ENCODE measurements at places on chromosomes 7 and 10. TPM values are rescaled to one million over a fixed set of nuclear protein-coding genes. Genes with fewer than 3 reads are reported as not detected.
A peak's percentile ranks its signal among the peaks of the same experiment; 100 is the strongest.

- H3K4me1 ChIP-seq = no peaks in the 10 kb centered on the region
- no peaks in the 10 kb centered on the region for H3K27me3 ChIP-seq
- H3K36me3 ChIP-seq = no peaks in the 10 kb centered on the region
- H3K4me3 ChIP-seq = no peak overlapping the region
Observed at GRCh38 chr10:131689016-131689415, 211.8 kb upstream of the PPP2R2D start.

TSPAN14 gene
- total RNA-seq = 98.8 TPM

GRCh38 chr10:64444163-64444562 lies 923.0 kb downstream of the REEP3 start:
- H3K4me1 ChIP-seq = no peaks in the 10 kb centered on the region
- no peaks in the 10 kb centered on the region for H3K27me3 ChIP-seq
- no peak overlapping the region for H3K27ac ChIP-seq
- no peaks in the 10 kb centered on the region for H3K36me3 ChIP-seq
- no peak overlapping the region for H3K4me3 ChIP-seq

SSC4D gene
- total RNA-seq = 0.42 TPM

- H3K27ac ChIP-seq = no peak overlapping the region
- H3K4me3 ChIP-seq = no peak overlapping the region
- no peaks in the 10 kb centered on the region for H3K36me3 ChIP-seq
- no peak for DNase-seq
- H3K4me1 ChIP-seq = peaks cover 2% of the 10 kb centered on the region
- no peaks in the 10 kb centered on the region for H3K27me3 ChIP-seq
Observed at GRCh38 chr10:79168210-79168609, 99.4 kb downstream of the ZMIZ1 start.

DNA sequence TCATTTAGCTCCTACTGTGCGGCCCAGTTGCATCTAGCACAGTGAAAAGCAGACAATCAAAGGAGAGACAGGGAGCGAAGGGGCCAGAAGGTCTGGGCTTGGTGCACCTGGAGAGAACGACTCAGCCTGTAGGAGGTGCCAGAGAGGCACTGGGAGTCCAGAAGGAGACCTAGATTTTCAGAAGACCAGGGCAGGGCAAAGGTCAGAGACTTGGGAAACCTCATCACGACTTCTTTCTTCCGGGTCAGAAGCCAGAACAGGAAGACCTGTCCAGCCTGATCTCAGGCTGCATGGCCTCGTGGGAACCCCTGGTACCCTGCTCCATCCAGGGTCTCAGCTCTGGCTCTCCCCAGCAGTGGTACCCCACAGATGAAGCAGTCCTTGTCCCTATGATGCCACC lies 5.2 kb downstream of the AGAP3 start:
- no peak for DNase-seq
- H3K4me1 ChIP-seq = peaks cover 7% of the 10 kb centered on the region

SEPTIN14 gene
- not detected for total RNA-seq

GRCh38 chr10:11642566-11642965 lies 31.1 kb upstream of the USP6NL start:
- no peaks in the 10 kb centered on the region for H3K4me1 ChIP-seq
- no peak overlapping the region for H3K4me3 ChIP-seq
- no peak for DNase-seq

GRCh38 chr10:130958981-130959751 lies 352.4 kb downstream of the TCERG1L start:
- no peak overlapping the region for H3K4me3 ChIP-seq
- no peaks in the 10 kb centered on the region for H3K27me3 ChIP-seq
- no peaks in the 10 kb centered on the region for H3K4me1 ChIP-seq
- no peak for DNase-seq

DNA sequence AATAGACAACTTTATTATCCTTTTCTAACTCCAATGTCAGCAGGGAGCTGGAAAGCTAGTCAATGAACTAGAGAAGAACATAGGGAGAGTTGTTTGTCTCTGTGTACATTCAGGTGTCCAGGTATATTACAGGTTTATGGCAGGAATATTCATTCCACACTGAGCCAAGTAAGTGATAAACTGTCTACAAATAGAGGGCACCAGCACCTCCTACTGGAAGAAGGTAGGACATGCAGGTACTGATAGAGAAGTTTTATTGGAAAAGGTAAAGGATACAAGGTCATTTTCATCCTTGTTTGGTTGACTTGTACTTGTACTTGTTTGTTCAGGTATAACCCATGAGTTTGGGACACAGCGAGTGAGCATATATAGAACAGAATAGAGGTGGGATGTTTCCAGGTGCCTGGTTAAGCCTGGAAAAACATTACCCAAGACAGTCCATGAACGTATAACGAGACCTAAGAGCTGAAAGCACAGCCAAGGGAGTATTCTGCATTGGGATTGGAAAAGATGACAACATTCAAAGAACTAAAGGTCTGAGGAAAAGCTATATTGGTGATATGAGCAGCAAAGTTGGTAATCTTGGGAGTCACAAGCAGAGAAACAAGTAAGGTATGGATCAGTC lies 61.4 kb upstream of the PPP1R3C start:
- H3K4me1 ChIP-seq = peaks cover 5% of the 10 kb centered on the region
- DNase-seq = no peak
- no peak overlapping the region for H3K4me3 ChIP-seq
- no peak overlapping the region for H3K27ac ChIP-seq
- H3K27me3 ChIP-seq = no peaks in the 10 kb centered on the region

SCART1 gene
- total RNA-seq = 6.3 TPM

SEC23IP gene
- 64.2 TPM for total RNA-seq

DNA sequence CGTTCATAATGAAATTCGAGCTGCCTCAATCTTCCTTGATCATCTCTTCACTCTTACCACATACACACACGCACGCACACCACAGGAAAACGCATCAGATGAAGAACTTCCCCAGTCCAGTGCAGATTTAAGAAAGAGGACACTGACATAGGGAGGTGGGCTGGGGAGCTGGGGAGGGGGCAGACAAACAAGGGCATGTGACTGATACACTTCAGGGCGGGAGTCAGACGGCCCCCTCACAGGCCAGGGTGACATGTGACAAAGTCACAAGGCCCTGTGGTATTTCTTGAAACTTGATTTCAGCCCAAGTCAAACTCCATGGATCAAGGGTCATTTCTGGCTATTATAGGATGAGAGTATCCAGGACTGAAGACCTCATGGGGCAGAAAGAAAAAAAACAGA lies 82.6 kb downstream of the KCNMA1 start:
- peak overlapping the region; percentile 50 for H3K27ac ChIP-seq
- H3K27me3 ChIP-seq = peaks cover 8% of the 10 kb centered on the region
- H3K4me1 ChIP-seq = peaks cover 15% of the 10 kb centered on the region
- no peaks in the 10 kb centered on the region for H3K36me3 ChIP-seq

DNA sequence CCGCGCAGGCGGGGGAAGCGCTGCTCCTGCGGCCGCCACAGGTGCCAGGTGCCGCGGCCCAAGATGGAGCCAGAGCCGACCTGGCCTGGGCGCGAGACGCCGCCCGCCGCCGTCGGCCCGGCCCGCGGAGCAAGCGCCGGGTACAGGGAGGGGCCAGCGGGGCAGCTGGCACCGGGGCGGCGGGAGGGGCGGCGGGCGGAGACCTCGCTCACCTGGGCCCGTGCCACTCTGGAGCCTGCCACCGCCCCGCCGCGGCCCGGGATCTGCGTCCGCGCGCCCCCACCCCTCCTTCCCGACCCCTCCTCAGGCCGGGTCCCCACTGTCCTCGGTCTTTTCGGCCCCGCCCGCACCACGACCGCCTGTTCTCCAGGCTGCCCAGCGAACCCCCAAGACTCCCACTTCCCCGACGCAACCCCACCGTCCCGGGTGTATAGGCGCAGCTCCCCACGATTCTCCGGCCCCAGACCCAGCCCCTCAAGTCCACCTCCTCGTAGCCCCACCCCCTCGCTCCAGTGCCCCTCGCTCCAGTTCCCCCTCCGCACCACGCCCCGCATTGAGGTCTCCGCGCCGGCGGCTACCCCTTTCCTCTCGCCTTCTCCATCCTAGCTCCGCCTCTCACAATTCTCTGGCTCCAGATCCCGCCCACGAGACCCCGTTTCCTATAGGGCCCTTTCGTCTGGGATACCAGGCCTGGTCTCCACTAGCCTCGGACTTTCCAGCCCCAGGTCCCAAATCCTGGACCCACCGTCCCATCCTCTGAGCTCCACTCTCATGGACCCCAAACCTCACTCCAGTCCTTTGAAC lies at the start of gene GPRIN2:
Gene GPRIN2, minus strand, starts transcription at position 144 of the 804 bp plus-strand sequence. CDS start 5,922 bp downstream, outside the sequence.
- no peak for DNase-seq
- H3K27ac ChIP-seq = no peak within 1 kb of the TSS
- peak within 1 kb of the TSS; percentile 61 for H3K4me3 ChIP-seq
- H3K27me3 ChIP-seq = no peaks in the 10 kb centered on the region
- no peaks in the 10 kb centered on the region for H3K36me3 ChIP-seq
- peaks cover 3% of the 10 kb centered on the region for H3K4me1 ChIP-seq

DNA sequence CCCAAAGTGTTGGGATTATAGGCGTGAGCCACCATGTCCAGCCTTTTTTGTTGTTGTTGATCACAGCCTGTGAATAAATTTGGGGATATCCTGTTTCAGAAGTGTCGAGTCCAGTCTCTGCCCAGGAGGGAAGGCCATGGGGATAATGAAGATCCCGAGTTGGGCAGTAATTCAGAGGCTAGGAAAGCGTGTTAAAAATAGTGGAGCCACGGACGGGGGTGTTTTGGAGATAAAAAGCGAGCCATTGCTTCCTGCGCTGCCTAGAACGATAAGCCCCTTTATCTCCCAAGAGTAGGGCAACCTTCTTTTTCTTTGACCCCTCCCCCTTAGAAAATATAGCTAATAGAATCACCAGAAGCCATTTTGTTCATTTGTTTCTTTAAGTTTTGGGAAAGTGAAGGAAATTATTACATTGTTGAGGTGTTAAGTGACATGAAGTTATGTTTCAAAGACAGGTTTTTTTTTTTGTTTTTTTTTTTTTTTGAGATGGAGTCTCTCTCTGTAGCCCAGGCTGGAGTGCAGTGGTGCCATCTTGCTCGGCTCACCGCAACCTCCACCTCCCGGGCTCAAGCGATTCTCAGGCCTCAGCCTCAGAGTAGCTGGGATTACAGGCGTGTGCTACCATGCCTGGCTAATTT lies 43.3 kb downstream of the IL15RA start:
- H3K27ac ChIP-seq = no peak overlapping the region
- no peaks in the 10 kb centered on the region for H3K27me3 ChIP-seq
- no peak for DNase-seq

DNA sequence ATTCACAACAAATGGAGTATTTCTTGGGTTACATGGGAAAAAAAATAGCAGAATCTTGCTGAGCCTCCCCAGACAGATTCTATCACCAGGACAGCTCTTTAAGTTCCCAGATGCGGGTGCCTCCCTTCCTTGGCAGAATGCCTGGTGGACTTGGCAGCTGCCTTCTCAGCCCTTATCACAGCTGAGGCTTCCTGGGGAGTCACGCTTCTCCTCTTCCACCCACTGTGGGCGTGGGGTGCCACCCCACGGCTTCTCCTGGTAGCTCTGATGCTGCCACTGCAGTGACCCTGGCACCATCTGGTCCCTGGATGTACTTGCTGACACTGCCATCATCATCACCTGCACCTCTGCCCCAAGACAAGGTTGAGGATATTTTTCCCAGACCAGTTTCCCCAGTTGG lies 16.2 kb upstream of the NME8 start:
- H3K4me3 ChIP-seq = no peak overlapping the region
- no peaks in the 10 kb centered on the region for H3K36me3 ChIP-seq
- no peak overlapping the region for H3K27ac ChIP-seq
- peak; percentile 30 for DNase-seq
- H3K27me3 ChIP-seq = peaks cover 22% of the 10 kb centered on the region

- H3K36me3 ChIP-seq = peaks cover 5% of the 10 kb centered on the region
- no peak overlapping the region for H3K4me3 ChIP-seq
- H3K4me1 ChIP-seq = peaks cover 24% of the 10 kb centered on the region
- no peak overlapping the region for H3K27ac ChIP-seq
- no peak for DNase-seq
Observed at GRCh38 chr7:36749282-36749960, 25.1 kb upstream of the AOAH start.

PAPSS2 gene
- total RNA-seq = 2.2 TPM

DNA sequence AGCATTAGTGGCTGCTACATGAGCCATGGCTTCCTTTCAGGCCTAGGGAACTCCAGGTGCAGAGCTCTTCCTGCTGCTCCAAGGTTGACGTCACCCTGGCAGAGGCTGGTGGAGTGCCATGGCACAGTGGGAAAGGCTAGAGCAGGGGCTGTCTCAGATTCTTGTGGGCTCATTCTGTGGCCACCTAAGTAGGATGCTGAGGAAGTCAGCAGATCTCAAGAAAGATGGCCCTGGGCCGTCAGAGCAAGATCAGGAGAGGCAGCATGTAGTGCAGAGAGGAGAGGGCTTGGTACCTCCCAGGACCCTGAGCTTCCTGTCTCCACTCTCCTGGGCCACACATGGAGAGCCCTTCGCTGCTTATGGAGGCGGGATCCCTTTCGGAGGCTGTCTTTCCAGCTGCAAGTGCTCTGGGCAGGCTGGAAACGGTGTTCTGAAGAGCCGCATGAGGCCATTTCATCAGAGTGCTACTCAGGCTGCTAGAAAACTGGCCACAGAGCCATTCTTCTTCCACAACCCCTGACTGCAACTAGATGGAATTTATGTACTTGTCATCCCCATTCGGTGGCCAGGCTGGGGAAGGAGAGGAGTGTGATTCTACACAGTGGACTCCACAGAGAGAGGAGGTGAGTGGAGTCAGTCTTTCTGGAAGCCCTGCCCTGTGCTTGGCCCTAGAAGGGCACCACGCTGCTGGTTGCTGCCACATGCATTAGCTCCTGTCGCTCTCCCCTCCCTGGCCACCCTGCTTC lies 304.2 kb downstream of the RPS24 start:
- H3K36me3 ChIP-seq = no peaks in the 10 kb centered on the region
- peaks cover 5% of the 10 kb centered on the region for H3K27me3 ChIP-seq
- no peak overlapping the region for H3K27ac ChIP-seq
- no peaks in the 10 kb centered on the region for H3K4me1 ChIP-seq
- H3K4me3 ChIP-seq = no peak overlapping the region
- DNase-seq = no peak

MMP21 gene
- total RNA-seq = 0.25 TPM

DNA sequence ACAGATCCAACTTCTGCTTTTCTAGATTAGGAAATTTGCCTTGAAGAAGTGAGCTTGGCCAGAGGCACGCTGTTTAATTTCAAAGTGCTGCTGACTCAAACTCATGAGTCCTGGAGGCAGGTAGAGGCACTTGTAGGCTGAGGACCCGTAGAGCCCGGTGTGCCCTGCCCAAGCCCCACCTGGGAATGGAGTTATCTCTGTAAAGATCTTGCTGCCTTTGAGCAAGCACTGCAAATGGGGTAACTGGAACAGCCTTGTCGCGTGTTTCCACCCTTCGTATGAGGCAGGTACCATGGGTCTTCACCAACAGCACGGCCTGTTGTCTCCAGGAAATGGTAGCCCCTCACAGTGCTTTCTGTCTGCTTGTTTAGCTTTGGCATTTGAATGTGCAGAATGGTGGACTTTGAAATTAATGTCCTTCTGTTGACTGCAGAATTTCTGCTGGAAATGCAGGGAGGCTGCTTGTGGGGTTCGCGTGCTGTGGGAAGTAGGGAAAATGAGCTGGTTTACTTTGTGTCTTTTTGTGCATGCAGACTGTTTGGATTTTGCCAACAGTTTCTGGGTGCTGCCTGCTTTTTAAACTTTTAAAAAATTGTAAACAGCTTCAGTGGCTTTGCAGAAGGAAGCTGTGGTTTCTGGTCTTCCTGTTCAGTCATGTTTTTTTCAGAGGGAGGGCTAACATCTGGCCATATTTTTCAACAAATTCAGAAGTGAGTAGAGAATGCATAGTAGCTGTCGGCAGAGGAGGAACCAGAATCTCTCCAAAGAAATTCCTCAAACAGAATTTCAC lies 27.2 kb downstream of the CCM2 start:
- H3K27me3 ChIP-seq = no peaks in the 10 kb centered on the region
- peak; percentile 56 for DNase-seq
- peak overlapping the region; percentile 86 for H3K4me3 ChIP-seq
- H3K4me1 ChIP-seq = peaks cover 54% of the 10 kb centered on the region

- H3K4me3 ChIP-seq = no peak overlapping the region
- H3K27ac ChIP-seq = no peak overlapping the region
- no peaks in the 10 kb centered on the region for H3K4me1 ChIP-seq
- DNase-seq = no peak
- peaks cover 3% of the 10 kb centered on the region for H3K27me3 ChIP-seq
Observed at GRCh38 chr10:77902159-77902558, 24.4 kb downstream of the DLG5 start.
